ENCODE measurements at places on chromosomes 5 and 9.
A peak's percentile ranks its signal among the peaks of the same experiment; 100 is the strongest.

GRCh38 chr9:75739884-75740611 is 150.4 kb upstream of the PCSK5 start:
- no peak for DNase-seq

DNA sequence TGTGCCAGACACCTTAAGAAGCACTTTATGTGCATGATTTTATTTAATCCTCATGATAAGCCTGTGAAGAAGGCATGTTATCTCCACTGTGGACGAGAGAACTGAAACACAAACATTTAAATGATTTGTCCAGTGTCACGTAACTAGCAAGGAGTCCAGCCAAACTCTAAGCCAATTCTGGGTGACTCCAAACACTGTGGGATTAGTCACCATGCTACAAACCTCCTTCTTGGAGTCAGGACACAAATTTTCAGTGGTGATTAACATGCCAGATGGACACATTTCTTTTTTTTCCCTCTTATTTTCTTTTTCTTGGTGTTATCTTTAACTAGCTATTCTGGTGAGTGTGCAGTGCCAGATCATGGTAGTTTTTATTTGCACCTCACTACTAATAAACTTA is 316.8 kb downstream of the NDUFS4 start:
- no peak for DNase-seq

DNA sequence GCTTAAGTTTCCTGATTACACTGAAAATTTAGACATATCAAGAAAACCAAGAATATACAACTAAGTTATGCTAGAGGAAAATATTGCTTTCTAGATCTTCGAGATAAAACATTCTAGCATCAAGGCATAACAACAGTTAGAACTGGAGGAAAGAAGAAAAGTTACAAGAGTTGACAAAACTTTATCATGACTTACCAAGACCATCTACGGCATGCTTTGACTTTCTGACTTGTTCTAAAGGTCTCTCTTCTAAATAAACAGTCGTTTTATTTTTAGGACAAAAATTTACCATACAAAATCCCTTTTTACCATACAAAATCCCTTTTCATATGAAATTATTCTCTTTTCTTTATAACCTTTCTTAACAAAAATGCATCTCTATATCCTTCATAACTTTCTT is 1110.1 kb upstream of the CDH10 start:
- no peak for DNase-seq

- DNase-seq, result no peak
These were observed 27.2 kb downstream of the NEUROG1 start for GRCh38 chr5:135508496-135509005.

- DNase-seq, result no peak
These were observed 10.4 kb downstream of the C9orf152 start for GRCh38 chr9:110197330-110198187.

GRCh38 chr5:1167728-1168709 is 33.4 kb upstream of the SLC6A19 start:
- DNase-seq, result peak; percentile 60

DNA sequence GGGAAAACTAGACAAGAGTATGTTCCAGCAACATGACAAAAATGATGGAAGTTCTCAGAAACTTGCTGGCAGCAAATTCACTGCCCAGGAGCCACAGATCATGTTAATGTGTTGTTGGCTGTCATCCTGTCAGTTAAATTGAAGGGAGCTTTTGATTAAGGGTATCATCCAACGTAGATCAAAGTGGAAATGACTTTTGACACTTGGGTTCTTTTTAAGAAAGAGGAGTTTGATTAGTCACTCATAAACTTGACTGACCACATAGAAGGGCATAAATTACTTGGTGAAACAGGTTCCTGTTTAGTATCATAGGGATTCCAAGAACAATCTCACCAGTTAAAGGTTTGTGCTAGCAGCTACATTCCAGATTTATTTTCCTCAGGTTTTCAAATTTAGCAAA is 288.7 kb downstream of the CSNK1G3 start:
- DNase-seq, result no peak

DNA sequence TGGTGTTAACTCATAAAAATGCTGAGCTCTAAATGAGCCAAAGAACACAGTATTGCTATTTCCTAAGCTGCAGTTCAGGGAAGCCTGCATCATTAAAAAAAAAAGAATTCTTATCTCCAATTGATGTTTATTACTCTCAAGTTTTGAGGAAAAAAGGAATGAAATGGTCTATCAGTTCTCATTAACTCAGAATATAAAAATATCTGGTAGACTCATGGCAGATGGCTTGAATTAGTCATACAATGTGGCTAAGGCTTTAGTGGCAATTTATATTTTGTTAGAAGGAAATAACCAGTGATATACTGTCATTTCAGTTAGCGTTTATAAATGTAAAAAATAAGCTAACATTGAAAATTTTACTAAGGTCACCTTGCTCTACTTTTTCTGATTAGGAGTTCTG is 1403.4 kb upstream of the C9orf72 start:
- DNase-seq, result no peak

- no peak for DNase-seq
These were observed 4.3 kb downstream of the CSNK1A1 start for GRCh38 chr5:149546974-149547373.

GRCh38 chr5:165779505-165779904 is 2274.1 kb downstream of the MAT2B start:
- DNase-seq, result no peak

DNA sequence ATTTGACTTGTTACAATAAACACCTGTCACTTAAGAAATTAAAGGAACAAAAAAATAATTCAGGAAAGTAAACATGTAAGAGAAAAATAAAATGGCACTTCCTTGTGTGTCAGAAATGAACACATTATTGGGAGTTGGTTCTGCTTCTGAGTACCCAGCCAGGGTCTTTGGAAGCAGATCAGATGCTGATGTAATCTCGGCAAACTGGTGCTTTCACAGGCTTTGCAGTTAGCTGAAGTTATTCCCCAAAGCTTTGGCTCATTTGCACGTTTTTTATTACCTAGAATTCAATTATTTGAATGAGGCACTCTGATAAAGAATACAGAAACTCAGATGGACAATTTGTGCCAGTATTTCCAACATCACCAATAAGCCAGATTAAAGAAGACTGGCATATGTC is 10.9 kb downstream of the CDH18 start:
- no peak for DNase-seq

DNA sequence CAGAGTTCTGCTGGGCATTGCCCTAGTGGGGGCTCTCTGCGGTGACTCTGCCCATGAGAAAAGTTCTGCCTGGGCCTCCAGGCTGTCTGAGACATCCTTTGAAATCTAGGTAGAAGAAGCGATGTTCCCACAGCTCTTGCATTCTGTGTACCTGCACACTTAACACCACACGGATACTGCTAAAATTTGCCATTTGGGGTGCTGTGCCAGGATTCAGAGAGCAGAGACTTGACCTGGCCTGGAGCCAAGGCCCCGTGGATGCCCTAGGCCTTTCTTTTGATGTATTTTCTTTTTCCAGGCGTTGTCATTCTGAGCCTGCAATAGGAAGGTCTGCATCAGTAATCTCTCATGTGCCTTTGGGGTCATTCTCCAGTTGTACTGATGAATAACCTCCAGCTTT is 89.3 kb upstream of the IL12B start:
- DNase-seq, result no peak

DNA sequence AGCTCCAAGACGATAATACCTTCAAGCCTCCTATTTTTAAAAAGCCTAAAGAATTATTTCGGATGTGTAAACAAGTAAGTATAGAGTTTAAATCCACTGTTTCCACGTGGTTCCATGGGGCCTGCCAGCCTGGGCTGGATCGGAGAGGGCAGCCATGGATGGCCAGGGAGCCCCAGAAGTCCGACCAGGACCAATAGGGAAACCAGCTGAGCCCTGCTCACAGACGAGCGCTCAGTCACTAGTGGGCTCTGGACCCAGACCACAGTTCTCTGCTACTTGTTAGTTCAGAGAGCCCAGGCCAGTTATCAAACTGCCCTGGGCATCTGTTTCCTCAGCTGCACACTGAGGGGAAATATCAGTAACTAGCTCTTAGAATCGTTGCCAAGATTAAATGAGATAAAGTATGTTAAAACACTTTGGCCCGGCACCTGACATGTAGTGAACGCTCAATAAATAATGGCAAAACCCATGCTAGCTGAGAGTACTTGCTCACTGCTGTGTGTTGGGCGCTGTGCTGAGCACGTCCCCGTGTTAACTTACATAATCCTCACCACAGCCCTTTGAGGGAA is 124.8 kb downstream of the RGS3 start:
- DNase-seq, result no peak

- no peak for DNase-seq
These were observed 29.2 kb upstream of the PTCH1 start for GRCh38 chr9:95545831-95546567.

GRCh38 chr9:69485466-69485865 is 160.5 kb downstream of the ENTREP1 start:
- DNase-seq, result no peak

DNA sequence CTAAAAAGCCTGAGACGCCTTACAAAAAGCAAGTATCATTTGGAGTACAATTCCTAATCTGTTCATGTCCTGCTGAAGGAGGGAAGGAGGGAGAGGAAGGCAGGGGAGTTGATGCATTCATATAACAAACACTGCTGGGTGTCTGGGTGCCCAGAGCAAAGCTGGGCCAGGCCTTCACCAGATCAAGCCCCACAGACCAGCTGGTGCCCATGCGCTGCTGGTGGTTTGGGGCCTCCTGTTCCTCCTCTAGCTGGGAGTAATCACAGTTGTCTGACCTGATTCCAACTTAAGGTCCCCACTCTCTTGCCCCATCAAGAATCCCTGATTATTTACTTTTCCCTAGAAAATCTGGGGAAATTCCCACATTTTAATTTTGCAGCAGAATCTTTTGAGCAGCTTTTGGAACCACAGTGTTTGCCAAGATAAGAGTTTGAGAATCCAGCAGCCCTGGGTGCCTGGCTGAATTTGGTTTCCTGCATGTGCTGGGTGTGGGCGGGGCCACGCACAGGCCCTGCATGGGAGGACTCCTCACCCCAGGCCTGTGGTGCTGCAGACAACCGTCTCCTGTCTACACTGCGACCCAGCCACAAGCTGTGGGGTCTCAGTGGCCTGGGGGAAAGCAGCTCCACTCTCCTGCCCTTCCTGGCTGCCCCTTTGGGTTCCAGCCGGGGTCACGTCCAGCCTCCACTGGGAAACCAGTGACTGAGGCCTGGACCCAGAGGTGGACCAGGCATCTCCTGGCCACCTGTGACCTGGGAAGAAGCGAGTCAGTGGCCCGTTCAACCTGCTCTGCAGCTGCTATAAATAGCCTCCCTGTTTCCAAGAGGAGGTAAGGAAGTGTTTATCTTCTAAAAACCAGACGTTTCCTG is 47.5 kb downstream of the NEURL1B start:
- peak; percentile 21 for DNase-seq

DNA sequence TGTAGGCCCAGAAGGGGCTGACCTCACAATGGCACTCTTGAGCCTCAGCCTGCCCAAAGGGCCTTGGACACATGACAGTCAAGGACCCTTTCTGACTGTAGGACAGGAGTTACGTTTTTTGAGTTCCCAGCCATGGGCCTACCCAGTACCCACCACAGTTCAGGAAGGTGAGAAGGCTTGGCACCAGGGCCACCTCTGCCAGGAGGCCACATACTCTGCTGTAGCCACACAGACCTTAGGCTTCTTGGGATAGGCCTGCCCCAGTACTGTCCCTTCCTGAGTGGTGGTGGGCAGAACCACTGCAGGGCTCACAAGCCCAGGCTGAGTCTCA is 12.8 kb downstream of the PDLIM4 start:
- DNase-seq, result no peak

- DNase-seq, result no peak
These were observed 85.1 kb downstream of the TRIO start for GRCh38 chr5:14228219-14228618.

- DNase-seq, result no peak
These were observed 1.0 kb upstream of the SLIT3 start for GRCh38 chr5:169301986-169302385.

- no peak for DNase-seq
These were observed 1.4 kb downstream of the TBC1D9B start for GRCh38 chr5:179906294-179906794.

GRCh38 chr5:158718738-158719505 is 380.8 kb downstream of the EBF1 start:
- DNase-seq, result no peak

DNA sequence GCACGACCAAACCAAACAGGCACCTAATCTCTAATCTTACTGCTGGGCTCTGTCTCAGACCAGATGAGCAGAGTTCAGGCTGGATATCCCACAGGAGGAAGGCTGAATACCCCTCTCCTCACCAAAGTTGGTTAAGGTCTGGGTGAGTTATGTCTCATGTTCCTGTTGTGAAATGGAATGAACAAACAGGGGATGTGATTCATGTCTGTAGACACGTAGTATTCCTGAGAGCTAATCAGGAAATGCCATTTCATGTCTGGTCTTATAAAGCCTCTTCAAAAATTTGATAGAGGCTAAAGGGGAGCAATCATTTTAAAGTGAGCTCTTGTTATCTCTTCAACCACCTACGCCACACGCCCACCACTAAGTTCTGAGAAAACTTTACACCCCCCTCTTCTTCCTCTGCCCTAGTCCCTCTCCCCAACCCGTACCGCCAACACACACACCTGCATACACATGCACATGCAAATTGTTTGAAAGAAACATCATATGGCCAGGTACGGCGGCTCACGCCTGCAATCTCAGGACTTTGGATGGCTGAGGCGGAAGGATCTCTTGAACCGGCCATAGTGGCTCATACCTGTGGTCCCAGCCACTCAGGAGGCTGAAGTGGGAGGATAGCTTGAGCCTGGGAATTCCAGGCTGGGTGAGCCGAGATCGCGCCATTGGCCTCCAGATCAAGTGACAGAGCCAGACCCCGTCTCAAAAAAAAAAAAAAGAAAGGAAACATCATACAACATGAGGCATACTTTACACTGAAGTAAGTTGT is 69.8 kb upstream of the RAI14 start:
- DNase-seq, result no peak

- no peak for DNase-seq
These were observed 245.7 kb upstream of the IRX2 start for GRCh38 chr5:2997179-2997578.

- DNase-seq, result no peak
These were observed 7.1 kb upstream of the DOCK2 start for GRCh38 chr5:169629847-169630548.

DNA sequence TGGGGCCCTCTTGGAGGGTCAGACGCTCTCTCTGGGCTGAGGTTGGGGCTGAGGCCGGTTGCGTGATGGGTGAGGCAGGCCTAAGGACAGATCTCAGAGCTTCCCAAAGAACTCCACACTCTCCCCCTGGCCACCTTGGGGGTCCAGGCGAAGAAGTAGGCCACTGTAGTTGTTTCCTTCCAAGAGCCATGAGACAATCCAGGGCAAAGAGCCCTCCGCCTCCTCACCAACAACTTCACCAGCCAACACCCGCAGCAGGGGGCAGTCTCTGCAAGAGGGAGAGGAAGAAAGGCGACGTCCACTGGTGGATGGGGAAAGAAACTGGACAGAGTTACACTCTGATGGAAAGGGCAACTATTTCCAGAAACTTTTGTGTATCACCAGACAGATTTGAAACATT is 10.7 kb downstream of the SLC35A4 start:
- no peak for DNase-seq

- no peak for DNase-seq
These were observed 222.9 kb downstream of the DOCK8 start for GRCh38 chr9:437574-438001.

Measured in stimulated activated naive CD8-positive, alpha-beta T cell treated with anti-CD3 and anti-CD28 coated beads, Interleukin-15, amount 100 ng/mL, for 72 hours (primary cell).